Spinal cord (tissue), 10 donors: ENCODE measurements at places on chromosomes 2 and 18. TPM values are rescaled to one million over a fixed set of nuclear protein-coding genes. Genes with fewer than 3 reads are reported as not detected.

EFHD1 gene
- polyA plus RNA-seq, result 42.9 TPM

BARD1 gene
- polyA plus RNA-seq, result 12.5 TPM

DAW1 gene
- 8.7 TPM for polyA plus RNA-seq

TEX44 gene
- polyA plus RNA-seq, result not detected

TTC32 gene
- 24.8 TPM for polyA plus RNA-seq

VWC2L gene
- 7.7 TPM for polyA plus RNA-seq

DNAH7 gene
- polyA plus RNA-seq, result 16.1 TPM

ADD2 gene
- polyA plus RNA-seq, result 71.8 TPM

TNFRSF11A gene
- 0.87 TPM for polyA plus RNA-seq

RAD51AP2 gene
- 0.74 TPM for polyA plus RNA-seq

GCG gene
- not detected for polyA plus RNA-seq

GNAL gene
- polyA plus RNA-seq, result 74.4 TPM

FZD7 gene
- polyA plus RNA-seq, result 20.5 TPM

FBXO48 gene
- 2.2 TPM for polyA plus RNA-seq

ZNF892 gene
- polyA plus RNA-seq, result 4.5 TPM

GALNT3 gene
- 7.5 TPM for polyA plus RNA-seq

SKA1 gene
- polyA plus RNA-seq, result 3.5 TPM

PCGF1 gene
- 21.3 TPM for polyA plus RNA-seq

ASPRV1 gene
- 7.7 TPM for polyA plus RNA-seq

SNX17 gene
- polyA plus RNA-seq, result 103 TPM
